ENCODE measurements at places on chromosomes 13 and 19. TPM values are rescaled to one million over a fixed set of nuclear protein-coding genes. Genes with fewer than 3 reads are reported as not detected.
A peak's percentile ranks its signal among the peaks of the same experiment; 100 is the strongest.

DNA sequence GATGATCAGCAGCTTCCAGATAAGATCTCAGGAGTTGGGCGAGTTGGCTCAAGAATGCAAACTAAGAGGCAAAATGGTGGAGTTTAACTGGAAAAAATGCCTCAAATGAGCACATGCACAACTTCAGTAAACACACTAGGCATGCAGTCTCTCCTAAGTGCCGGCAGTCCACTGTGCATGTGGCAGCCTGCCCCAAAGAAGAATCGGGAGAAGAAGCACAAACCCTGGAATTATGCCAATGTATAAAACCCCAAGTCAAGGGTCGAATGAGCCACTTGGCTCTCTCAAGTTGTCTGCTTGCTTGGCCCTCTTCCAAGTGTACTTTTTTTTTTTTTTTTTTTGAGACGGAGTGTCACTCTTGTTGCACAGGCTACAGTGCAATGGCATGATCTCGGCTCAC is 53.3 kb upstream of the SLITRK1 start:
- DNase-seq = no peak

DNA sequence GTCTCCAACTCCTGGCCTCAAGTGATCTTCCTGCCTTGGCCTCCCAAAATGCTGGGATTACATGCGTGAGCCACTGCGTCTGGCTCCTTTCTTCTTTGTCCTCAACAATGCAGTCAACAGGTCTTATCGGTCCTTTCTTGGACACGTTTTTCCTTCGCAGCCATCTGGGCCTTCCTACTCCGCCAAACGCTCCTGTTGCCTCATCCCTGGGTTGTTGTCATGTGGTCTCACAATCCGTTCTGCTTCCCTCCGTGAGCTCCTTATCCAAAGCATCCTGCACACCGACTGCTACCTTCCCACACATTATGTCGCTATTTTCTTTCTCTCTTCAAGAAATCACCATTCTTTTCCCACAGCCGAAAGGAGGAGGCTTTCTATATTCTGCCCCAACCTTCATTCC is 306.8 kb downstream of the DCLK1 start:
- no peak for DNase-seq

DNA sequence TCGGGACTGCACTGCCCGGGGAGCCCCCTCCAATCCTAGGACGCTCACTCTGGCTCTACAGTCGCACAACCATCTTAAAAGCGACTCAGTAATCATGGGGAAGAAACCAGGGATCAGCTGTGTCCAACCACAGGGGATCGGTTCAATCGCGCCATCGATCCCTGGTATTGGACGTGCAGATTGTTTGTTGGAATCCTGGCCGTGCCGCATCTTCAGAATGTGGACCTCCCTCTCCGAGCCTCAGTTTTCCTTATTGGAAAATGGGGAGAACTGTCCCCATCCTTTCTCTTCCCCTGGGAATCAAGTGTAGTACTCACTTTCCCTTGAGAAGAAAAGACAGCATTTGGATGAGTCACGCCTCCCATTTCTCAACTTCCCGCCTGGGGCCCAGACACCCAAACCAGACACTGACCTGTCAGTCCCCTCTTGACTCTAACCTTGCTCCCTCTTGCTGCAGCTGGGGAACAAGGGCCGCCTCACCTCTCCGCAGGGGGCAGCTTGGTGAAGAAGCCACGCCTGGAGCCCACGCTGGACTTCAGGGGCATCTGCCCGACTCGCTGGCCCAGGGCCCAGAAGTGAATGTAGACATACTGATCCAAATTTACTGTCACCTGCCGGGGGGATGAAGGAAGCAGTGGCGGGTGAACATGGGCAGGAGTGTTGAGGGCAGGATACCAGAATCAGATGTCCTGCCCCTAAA is 17.6 kb downstream of the EMP3 start:
- DNase-seq = no peak

FCER2 gene
- total RNA-seq = 0.30 TPM

DNA sequence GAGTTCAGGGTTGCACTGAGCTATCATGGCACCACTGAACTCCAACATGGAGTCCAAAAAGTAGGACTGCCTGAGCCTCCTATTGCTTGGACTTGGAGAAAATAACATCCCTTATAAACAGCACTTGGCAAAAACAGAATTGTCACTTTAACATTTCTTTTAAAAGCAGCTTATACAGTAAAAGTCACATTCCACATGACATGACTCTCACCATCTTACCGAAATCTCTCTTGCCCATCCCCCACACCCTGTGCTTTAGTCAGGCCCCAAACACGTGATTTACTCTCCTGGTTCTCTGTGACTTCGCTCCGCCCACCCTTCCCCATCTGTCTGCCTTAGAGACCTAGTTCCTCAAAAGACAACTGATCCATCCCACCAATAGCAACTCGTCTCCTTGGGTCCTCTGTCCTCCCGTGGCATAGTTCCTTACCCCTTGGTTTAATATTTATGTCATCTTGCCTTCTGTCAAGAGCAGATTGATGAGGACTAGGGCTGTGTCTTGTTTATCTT is 4.6 kb downstream of the SAFB start:
- DNase-seq = peak; percentile 56

GRCh38 chr13:51019026-51019425 is 92.0 kb downstream of the C13orf42 start:
- DNase-seq = no peak

- DNase-seq = no peak
Measured at GRCh38 chr13:72437458-72437857, 290.0 kb downstream of the MZT1 start.

Measured in left ventricle myocardium inferior (tissue), 1 donor.